ENCODE measurements at places on chromosomes 6 and 20.

DNA sequence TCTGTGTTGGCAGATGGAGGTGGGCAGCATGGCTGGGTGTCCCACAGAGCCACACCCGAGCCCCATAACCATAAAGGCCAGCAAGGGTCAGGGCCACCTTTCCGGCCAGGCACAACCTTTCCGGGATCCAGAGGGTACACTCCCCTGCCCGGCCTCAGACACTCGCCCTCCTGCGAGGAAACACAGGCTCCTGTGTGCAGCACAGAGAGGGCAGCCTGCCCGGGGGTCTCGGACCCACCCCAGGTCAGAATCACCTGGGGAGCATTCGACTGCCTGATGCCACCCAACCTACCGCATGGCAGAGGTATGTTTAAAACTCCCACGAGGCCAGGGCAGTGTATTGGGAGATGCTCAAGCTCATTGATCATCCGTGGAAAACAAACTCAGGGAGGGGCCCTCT, 260.3 kb downstream of the TAF4 start:
- no peak for DNase-seq

DNA sequence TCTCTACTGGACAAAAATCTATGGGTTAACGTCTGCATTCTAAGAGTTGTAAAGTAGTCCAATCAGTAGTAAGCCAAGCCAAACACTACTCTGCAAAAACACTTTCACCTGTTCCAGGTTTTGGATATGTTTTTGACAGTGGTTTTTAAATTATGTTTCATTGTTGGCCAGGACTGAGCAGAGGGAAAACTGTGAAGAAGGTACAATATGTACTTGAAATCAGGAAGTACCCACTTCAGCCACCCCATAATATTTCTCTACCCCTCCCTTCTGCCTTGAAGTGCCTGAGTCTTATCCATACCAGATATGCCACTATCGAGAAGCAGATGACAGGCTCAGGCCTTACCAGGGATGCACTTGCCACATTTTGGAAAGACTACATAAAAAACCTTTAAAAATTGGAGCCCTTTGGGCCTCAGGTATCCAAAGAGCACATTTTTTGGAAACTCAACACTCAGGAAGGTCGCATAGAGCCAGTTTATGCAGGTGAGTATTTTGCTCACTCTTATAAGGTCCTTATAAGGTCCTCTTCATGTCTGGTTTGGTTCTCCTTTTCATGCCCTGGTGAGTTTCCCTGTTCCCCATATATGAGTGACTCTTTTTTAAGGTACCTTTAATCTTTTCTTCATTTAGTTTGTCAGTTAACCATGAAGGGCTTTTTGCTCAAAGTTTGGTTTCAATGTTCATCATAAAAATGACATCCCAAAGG, 859.3 kb upstream of the FLRT3 start:
- DNase-seq: no peak

DNA sequence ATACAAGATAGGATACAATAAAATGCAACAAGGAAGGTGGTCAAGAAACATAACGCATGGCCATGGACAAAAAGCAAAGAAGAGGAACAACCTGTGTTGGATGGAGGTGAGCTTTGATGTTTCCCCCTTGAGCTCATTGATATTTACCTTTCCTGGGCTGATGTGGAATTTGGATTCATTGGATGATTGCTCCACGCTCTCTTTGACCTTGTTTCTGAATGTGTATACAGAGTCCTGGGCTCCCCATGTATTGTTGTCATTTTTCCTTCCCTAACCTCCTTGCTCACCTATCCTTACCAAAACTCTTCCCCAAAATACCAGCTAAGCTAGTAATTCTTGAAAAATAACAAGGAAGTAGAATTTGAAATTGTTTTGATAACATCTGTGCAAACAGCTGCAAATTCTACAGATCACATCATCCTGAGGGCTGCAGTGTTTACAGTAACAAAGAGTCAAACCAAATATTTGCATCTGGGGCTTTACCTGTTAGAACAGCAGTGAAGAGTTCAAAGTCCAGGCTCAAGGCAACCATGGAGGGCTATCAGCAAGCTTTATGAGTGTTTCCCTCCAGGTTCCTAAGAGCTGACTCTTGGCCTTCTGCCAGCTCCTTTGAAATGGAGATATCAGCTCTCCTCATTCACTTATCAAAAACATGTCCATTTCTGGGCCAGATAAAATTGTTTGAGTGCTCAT, 214.3 kb upstream of the MARCKS start:
- no peak for DNase-seq

DNA sequence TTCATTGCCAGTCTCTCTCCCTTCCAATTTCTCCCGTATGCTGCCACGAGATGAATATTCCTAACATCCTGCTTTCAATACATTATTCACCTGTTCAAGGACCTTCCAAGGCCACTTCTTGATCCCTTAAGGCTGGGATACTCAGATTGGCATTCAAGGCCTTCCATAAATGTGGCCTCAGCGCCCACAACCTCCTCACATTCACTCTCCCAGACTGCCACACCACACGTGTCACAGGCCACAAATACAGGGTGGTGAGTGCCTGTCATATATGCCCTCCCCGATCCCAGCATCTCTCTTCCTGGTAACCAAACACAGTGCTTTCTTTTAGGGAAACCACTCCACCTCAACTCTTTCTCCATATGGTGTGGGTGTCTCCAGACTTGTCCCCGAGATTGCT, 55.5 kb downstream of the TTI1 start:
- no peak for DNase-seq

DNA sequence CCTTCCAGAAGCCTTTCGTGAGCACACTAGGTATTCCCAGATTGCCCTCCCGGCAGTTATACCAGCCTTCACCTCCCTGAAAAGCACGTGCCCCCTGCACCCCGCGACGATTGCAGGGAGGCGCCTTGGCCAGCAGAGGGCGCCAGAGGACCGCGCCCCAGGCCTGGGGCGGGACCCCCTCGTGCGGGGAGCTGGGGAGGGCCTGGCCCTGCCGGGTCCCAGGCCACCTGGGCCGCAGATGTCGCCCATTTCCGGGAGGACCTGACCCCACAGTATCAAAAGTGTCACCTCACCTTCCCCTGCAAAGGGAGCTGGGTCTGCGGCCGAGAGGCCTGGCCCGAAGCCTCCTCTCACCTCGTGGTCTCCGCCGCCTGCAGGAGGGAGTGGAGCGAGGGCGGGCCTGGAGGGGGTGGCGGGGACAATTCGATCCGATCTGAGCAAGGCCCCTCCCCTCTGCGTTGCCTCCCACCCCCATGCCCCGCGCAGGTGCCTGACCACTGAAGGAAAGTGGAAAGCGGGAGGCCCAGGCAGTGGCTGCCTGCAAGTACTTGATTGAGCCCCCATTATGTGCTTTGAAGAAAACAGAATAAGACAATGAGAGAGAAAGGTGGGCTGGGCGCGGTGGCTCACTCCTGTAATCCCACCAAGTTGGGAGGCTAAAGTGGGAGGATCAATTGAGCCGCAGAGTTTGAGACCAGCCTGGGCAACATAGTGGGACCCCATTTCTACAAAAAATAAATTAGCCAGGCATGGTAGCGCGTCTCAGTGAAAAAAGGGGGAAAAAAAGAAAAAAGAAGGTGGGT, 3.5 kb upstream of the SNAI1 start:
- DNase-seq: peak; percentile 43

DNA sequence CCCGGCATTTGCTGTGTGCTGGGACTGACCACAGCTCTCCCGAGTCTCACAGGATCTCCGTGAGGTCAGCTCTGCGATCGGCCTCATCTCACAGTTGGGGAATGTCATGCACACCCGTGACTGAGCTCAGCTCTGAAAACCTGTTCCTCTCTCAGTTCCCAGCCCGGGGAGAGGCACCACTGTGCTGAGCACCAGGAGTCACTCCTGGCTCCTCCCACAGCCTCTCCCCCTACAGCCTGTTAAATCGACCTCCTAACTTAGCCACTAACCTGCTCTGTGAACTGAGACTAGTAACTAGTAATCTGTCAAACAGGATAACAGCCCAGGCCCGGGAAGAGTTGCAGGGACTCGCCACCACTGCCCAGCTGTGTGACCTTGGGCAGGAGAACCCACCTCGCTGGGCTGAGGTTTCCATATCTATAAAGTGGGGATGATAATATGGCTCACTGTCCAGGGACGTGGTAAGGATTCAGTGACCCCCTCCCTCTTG, 20.1 kb upstream of the NOL4L start:
- no peak for DNase-seq

DNA sequence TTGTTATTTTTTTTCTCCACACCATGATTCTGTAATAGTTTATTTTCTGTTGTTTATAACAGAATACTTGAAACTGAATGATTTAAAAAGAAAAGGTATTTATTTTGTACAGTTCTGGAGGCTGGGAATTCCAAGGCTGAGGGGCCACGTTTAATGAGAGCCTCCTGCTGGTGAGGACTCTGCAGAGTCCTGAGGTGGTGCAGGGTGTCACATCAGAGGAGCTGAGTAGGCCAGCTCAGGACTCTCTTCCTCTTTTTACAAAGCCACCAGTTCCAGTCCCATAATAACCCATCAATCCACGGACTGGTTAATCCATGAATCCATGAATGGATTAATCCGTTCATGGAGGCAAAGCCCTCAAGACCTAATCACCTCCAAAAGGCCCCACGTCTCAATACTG, 71.6 kb downstream of the TFAP2A start:
- no peak for DNase-seq

DNA sequence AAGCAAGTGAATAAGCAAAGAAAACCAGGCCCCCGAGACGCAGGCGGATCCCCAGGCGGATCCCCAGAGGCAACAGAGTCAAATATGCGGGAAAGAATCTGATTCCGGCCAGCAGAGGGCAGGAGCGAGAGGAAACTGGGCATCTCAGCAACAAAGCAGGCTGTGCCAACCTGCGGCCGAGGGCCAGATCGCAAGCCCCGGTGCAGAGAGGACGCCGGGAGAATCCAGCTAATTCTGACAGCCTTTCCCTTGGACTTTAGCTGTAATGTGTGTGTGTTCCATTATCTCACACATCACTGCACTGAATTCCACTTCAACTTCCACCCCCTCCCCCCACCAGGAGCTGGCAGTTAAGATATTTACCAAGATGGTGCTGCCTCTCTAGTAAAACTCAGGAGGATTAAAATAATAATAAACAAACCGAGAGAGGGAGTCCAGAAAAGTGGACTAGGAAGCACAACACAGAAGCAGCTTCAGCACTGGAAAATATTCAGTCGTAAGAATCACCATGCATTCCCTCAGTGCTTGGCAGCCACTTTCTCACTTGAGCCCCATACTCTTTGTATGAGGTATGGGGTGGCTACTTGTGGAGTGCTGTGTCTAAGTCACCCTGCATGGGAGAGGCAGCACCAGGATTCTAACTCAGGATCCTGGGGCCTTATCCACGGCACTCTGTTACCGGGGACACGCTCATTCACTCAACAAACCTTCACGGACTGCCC, 66.2 kb upstream of the SNX9 start:
- peak; percentile 56 for DNase-seq

- no peak for DNase-seq
These were observed 350.1 kb upstream of the TSHZ2 start for GRCh38 chr20:52622081-52622480.

- DNase-seq: peak; percentile 89
These were observed at the start of gene STK38 for GRCh38 chr6:36546920-36547645. Gene STK38 (minus strand): TSS chr6:36547479. CDS start chr6:36540202, 7,277 bp downstream.

GRCh38 chr20:46757754-46758678, 48.6 kb downstream of the SLC2A10 start:
- DNase-seq: peak; percentile 32

DNA sequence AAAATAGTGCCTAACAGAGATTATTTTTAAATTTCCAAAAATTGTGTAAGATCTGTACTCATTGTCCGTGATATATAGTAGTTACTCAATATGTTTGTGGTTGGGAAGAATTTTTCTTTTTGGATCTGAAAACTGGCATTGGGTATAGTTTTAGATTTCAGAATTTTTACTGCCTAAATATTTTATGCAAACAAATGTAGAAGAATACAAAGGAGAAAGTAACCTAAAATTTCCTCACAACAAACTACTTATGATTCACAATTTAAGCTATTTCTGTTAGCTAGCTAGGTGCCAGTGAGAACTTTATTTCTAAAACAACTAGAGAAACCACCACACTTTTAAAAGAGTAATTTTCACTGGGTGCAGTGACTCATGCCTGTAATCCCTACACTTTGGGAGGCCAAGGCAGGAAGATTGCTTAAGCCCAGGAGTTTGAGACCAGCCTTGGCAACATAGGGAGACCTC, 38.8 kb downstream of the SESN1 start:
- DNase-seq: no peak

DNA sequence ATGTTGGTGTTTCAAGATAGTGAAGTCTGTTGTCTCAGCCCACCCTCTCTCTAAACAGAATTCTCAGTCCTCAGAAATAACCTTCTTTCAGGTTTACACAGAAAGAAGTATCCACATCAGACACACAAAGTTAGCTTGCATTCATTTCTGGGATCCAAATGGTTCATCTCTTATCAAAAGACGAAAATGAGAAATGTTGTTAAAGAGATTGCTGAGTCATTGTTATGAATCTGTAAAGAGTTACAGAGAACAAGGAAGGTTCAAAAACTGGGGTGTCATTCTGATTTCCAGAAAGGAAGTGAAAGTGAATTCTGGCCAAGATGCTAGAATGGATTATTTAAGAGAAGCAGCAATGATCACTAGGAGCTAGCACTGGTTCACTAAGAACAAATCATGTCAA, 90.5 kb upstream of the ATXN1 start:
- DNase-seq: no peak

DNA sequence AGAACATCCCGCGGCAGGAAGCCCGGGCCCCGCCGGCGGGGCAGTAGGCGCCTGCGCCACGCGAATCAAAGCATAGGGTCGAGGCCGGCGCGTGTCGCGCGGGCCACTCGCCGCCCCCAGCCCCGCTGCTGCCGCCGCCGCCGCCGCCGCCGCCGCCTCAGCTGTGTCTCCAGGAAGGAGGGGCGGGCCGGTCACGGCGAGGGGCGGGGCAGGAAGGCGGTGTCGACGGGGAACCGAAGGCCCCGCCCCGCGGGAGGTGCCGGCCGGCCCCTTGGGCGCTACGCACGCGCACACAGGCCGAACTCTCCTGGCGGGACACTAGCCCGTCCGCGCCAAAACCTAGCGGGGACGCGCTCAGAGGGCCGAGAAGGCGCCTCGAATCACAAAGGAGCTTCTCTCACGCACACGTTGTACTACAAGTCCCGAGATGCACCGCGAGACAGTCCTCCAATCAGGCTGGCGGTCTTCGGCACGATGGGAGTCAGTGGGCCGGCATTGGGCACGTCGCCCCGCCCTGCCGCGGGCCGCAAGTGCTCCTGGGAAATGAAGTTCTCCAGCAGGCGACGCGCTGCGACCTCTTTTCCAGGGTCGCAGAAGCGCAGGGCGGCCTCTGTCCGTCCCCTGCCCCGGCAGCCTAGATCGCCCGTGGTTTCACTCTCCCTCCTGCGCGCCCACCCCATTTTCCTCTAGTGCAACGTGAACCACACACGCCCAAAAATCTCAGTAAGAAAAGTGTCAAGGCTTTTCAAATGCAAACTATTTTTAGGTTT, at the start of gene RALGAPA2:
RALGAPA2 (minus strand) TSS at position 171 of the 770 bp plus-strand sequence; CDS start at position 7, 164 bp downstream.
- DNase-seq: peak; percentile 89

DNA sequence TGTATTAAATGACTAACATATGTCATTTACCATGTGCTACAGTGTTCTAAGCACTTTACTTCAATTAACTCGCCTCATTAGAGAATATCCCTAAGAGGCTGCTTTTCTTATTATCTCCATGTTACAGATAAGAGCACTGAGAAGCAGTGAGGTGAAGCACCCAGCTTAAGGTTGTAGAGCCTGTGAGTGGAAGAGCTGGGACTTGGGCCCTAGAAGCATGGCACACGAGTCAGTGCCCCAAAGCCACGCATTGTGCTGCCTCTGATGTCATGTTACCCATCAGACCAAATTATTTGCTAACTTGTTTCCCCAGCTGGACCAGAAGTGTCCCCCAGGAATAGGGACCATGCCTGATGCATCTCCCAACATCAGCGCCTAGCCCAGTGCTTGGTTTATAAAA, 34.1 kb downstream of the POFUT1 start:
- no peak for DNase-seq
